Psoas muscle (tissue), 8 donors: ENCODE measurements at places on chromosomes 16 and 17.
A peak's percentile ranks its signal among the peaks of the same experiment; 100 is the strongest.

- H3K4me3 ChIP-seq, result no peak overlapping the region
- H3K27me3 ChIP-seq, result no peaks in the 10 kb centered on the region
- peak; percentile 67 for DNase-seq
Measured at GRCh38 chr17:76262732-76263344, 2.3 kb upstream of the UBALD2 start.

DNA sequence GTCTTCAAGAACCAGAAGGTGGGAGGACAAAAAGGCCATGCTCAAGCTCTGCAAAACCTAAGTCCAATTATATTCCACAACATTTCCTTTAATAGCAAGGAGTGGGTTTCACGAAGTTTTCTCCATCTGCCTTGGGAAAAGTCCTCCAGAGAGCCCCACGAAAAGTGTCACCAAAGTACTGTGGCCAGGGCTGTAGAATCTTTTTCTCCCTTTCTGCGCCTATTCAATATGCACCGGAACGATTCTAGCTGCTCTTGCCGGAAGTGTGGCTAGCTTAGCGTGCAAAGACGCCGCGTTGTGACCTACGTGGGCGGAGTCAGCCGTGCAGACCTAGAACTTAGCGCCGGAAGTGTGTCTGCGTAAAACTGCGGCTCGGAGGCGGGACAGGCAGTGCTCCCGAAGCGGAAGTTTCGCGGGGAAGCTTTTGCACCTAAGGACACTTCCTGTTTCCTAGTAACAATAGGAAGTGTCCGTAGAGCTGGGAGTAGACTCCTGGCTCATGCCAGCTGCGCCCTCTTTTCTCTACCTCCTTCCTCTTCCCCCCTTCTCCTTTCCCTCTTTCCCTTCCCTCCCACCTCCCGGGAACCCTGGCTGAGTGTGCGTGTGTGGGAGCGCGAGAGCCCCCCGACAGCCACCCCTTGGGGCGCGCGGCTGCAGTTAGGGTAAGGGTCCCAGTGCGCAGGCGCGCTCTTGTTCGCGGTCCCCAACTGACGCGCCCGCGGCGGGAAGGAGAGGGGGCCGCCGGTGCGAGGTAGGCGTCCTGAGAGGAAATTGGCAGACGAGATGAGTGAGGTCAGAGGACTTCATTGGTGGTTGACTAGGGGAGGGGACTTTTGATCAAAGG lies at the start of the genes ZNF646 and ZNF668:
ZNF646 (plus strand) TSS at position 453 of the 844 bp plus-strand sequence. CDS start 1,903 bp downstream, outside the sequence.
ZNF668 (minus strand) TSS at position 271 of the 844 bp plus-strand sequence. CDS start 9,781 bp downstream, outside the sequence.
- H3K27me3 ChIP-seq, result no peaks in the 10 kb centered on the region
- H3K36me3 ChIP-seq, result peaks cover 38% of the 10 kb centered on the region
- DNase-seq, result peak; percentile 98
- H3K4me3 ChIP-seq, result peak within 1 kb of the TSS; percentile 93

GRCh38 chr17:47207143-47208067 lies 1.7 kb upstream of the MYL4 start:
- DNase-seq, result no peak
- no peaks in the 10 kb centered on the region for H3K27me3 ChIP-seq
- H3K36me3 ChIP-seq, result no peaks in the 10 kb centered on the region
- H3K27ac ChIP-seq, result no peak overlapping the region
- peaks cover 17% of the 10 kb centered on the region for H3K4me1 ChIP-seq

GRCh38 chr16:68529608-68529930 lies 9.5 kb upstream of the ZFP90 start:
- no peaks in the 10 kb centered on the region for H3K27me3 ChIP-seq
- H3K27ac ChIP-seq, result no peak overlapping the region
- H3K4me3 ChIP-seq, result peak overlapping the region; percentile 77
- H3K36me3 ChIP-seq, result no peaks in the 10 kb centered on the region
- no peak for DNase-seq
- H3K4me1 ChIP-seq, result peaks cover 10% of the 10 kb centered on the region

- peak overlapping the region; percentile 7 for H3K4me3 ChIP-seq
- no peaks in the 10 kb centered on the region for H3K36me3 ChIP-seq
- no peak for DNase-seq
- H3K27ac ChIP-seq, result no peak overlapping the region
- no peaks in the 10 kb centered on the region for H3K27me3 ChIP-seq
Measured at GRCh38 chr16:69928856-69929400, 22.2 kb upstream of the CLEC18A start.

DNA sequence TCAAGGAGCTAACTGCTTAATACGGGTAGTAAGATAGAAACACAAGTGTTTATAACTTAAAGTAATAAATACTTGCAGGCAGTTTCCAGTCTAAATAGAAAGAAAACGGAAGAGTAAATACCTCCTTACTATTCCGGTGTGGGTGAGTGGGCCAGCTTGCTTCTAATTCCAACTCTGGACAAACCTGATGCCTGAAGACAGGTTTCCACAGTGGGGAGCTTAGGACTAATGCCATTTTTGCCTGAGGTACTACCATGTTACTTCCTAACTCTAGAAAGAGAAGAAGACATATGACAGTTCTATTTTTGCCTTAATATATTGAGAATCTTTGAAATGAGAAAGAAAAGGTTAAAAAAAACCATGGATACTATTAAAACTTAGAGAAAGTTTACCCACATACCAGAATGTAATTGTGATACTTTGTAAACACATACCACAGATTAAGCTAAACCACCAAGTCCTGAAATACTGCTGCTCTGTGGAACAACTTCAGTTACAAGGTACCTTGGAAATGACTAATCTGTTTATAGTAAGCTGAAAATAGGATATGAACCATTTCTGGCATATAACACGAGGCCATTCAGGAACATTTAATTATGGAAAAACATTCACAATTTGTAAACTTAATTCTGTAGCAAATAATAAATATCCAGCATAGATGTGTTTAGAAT lies 70.2 kb downstream of the ZZEF1 start:
- peaks cover 9% of the 10 kb centered on the region for H3K36me3 ChIP-seq
- H3K27ac ChIP-seq, result peak overlapping the region; percentile 94
- H3K4me3 ChIP-seq, result no peak overlapping the region
- DNase-seq, result no peak

DNA sequence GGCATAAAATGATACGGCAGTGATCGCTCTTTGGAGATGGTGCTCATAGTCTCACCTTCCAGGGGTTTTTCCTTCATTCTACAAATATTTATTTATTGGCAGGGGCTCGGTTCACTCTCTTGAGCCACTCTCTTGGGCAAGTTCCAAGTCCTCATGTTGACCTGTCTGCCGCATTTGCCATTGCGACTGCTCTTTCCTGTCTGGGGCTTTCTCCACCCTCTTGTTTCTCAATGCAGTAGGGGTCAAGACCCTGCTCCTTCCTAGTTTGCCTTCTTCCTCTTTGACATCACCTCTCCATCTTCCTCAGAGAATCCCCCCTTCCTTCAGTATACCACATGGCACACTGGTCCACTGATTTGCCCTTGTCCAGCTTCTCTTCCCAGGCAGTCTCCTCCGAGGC lies 21.9 kb upstream of the LRRC75A start:
- no peak for DNase-seq
- H3K4me3 ChIP-seq, result no peak overlapping the region
- peaks cover 8% of the 10 kb centered on the region for H3K4me1 ChIP-seq
- H3K27ac ChIP-seq, result no peak overlapping the region
- no peaks in the 10 kb centered on the region for H3K36me3 ChIP-seq

GRCh38 chr16:31386157-31386984 lies 6.8 kb upstream of the ITGAD start:
- H3K4me3 ChIP-seq, result no peak overlapping the region
- no peak for DNase-seq
- no peaks in the 10 kb centered on the region for H3K4me1 ChIP-seq
- no peaks in the 10 kb centered on the region for H3K36me3 ChIP-seq

DNA sequence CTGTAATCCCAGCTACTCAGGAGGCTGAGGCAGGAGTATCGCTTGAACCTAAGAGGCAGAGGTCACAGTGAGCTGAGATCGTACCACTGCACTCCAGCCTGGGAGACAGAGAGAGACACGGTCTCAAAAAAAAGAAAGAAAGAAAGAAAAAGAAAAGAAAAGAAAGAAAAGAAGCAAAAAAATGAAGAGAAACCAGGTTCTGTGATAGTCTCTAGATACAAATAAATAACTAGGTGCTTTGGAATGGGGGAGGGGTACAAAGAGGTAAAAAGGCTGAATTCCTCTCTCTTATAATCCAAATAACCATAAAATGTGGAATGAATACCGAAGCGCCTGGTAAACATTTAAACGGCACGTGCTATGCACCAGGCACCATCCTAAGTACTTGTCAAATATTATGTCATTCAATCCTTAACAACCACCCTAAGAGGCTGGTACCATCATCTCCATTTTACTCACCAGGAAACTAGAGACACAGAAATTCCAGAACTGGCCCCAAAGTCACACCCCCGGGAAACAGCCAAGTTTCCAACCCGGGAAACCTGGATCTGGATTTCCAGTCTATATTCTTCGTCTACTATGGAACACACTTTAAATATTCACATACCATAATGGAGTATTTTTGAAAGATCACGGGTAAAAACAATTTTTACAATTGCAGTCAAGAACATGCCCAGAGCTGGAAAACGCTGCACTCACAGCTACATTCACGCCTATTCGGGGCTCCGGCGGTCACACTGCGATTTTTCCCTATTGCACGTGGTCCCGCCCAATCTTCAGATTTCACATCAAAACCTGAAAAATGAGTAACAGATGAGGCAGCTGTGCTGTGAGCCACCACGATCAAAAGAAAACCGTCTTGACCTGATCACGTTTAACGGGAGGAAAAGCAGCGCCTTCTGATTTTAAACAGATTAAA lies 10.5 kb downstream of the NXN start:
- H3K36me3 ChIP-seq, result no peaks in the 10 kb centered on the region
- peak overlapping the region; percentile 67 for H3K27ac ChIP-seq
- peaks cover 32% of the 10 kb centered on the region for H3K4me1 ChIP-seq
- H3K4me3 ChIP-seq, result peak overlapping the region; percentile 42
- DNase-seq, result no peak

DNA sequence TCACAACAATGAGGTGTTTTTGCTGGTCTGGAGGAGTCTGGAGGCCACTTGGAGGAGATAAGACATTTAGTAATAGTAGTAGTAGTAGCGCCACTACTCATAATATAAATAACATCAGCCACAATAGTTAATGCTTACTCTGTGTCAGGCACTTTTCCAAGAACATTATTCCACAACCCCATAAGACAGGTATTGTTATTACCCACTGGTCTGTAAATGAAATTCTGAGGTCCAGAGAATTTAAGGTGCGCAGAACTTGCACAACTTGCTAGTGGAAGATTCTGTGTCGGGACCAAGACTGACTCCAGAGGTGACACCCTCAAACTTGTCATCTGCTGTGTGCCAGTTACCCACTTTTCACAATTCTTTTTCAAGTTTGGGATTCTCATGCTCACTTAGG lies 106.5 kb downstream of the MRM1 start:
- H3K27me3 ChIP-seq, result peaks cover 28% of the 10 kb centered on the region
- no peaks in the 10 kb centered on the region for H3K36me3 ChIP-seq
- H3K27ac ChIP-seq, result no peak overlapping the region
- no peak overlapping the region for H3K4me3 ChIP-seq
- H3K4me1 ChIP-seq, result no peaks in the 10 kb centered on the region
- DNase-seq, result no peak

DNA sequence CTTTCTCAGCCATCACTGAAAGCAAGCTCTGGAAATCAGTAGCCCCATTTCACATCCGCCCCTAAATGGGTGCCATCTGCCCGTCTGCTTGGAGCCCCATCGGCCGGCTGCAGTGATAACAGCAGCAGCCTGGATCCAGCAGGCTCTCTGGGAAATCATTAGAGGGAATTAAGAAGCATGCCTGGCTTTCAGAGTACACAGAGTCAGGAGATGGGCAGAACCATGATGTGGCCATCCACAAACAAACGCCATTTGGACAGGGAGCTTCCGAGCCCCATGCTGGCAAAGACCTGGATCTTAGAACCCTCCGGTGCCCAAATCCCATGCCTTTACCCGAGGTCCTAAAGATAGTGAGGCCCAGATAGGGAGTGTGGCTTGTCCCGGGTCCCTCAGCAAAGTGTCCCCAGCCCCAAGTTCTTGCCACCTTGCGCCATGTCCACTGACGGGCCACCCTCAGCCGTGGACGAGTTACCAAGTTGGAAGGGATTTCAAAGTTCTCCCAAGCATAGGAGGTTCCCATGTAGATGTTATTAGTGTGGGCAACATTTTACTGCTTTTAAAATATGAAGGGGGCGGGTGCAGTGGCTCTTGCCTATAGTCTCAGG lies 1.0 kb upstream of the LITAF start:
- H3K27me3 ChIP-seq, result peaks cover 5% of the 10 kb centered on the region
- DNase-seq, result peak; percentile 47
- peaks cover 10% of the 10 kb centered on the region for H3K4me1 ChIP-seq
- no peaks in the 10 kb centered on the region for H3K36me3 ChIP-seq
- peak overlapping the region; percentile 82 for H3K27ac ChIP-seq
- H3K4me3 ChIP-seq, result peak overlapping the region; percentile 80

DNA sequence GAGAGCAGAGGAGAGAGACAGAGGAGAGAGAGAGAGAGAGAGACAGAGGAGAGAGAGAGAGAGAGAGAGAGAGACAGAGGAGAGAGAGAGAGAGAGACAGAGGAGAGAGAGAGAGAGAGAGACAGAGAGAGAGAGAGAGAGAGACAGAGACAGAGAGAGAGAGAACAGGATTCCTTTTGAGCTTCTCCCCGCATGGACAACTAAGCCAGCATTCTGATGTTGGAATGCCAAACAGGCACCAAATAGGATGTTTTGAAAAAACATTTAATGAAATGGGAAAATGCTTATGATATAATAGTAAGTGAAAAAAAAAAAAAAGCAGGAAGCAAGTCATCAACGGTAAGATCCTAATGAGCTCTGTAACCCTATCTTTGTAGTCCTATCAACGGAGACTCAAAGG lies 60.7 kb downstream of the ARSG start:
- H3K27ac ChIP-seq, result no peak overlapping the region
- H3K36me3 ChIP-seq, result no peaks in the 10 kb centered on the region
- no peak overlapping the region for H3K4me3 ChIP-seq
- no peak for DNase-seq
- no peaks in the 10 kb centered on the region for H3K27me3 ChIP-seq

- H3K27ac ChIP-seq, result no peak overlapping the region
- H3K27me3 ChIP-seq, result no peaks in the 10 kb centered on the region
- H3K36me3 ChIP-seq, result peaks cover 26% of the 10 kb centered on the region
- H3K4me3 ChIP-seq, result no peak overlapping the region
Measured at GRCh38 chr16:84088695-84089395, 27.9 kb downstream of the MBTPS1 start.
